ENCODE measurements at places on chromosomes 1 and 21. TPM values are rescaled to one million over a fixed set of nuclear protein-coding genes. Genes with fewer than 3 reads are reported as not detected.

GRCh38 chr1:115129071-115129640, 39.9 kb upstream of the TSPAN2 start:
- DNase-seq, result no peak

DNA sequence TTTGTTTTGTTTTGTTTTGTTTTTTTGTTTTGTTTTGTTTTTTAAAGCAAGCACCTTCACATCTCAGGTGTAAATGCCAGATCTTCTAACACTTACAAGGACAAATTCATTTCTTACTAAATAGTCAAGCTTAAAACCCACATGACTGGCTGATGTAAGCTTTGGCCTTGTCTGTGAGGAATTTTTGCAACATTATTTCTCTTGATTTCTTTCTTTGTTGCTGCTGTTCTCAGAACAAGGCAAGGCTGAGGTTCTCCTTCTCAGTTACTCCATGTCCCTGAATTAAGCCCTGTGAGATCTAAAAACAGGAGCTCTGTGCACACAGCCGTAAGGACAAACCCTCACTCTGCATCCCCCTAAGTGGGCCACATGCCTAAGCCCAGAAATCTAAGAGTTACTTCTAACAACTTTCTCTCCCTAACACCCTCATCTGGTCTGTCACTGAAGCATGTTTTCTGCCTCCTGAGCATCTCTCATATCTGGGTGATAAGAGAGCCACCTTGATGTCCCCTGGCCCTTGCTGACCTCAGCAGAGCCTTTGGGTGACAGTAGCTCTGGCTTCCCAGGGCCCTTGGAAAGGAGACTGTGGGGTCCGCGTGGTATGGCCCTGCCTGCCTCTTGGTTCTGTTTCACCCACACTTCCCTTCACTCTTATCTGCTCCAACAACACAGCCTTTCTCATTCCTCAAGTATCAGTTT, 81.2 kb upstream of the HOOK1 start:
- no peak for DNase-seq

The LEMD1 gene
- 4.3 TPM for total RNA-seq

DNA sequence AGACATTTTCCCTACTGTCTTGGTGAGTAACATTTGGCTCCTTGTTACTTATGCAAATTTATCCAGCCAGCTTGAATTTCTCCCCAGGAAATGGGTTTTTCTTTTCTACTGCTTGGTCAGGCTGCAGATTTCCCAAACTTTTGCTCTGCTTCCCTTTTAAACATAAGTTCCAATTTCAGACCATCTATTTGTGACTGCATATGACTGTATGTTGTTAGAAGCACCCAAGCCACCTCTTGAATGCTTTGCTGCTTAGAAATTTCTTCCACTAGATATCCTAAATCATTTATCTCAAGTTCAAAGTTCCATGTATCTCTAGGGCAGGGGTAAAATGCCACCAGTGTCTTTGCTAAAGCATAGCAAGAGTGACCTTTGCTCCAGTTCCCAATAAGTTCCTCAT, 32.3 kb upstream of the CITED4 start:
- DNase-seq, result no peak

GRCh38 chr1:230797942-230798365, 50.8 kb downstream of the CAPN9 start:
- peak; percentile 26 for DNase-seq

The RNPC3 gene
- 6.4 TPM for total RNA-seq

The SERPINC1 gene
- total RNA-seq, result 0.25 TPM

The DNAJC8 gene
- total RNA-seq, result 78.9 TPM

The LIN28A gene
- total RNA-seq, result not detected

DNA sequence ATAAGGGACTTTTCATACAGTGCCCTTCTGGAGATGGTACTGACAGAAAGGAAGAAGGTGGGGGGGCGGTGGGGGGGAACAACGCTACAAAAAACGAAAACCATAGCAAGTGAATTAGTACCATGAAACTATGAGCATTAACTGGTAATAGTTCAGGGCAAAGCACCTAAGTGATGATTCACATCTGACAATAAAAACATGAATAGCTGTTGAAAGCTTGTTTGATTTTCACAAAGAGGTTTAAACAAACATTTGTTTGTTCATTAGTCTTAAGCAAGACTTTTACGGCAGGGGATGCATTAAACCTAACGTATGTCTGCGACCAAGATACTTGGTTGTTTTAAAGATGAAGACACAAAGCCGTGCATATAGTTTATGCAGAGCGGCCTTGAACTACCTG, 177.5 kb downstream of the LMO4 start:
- no peak for DNase-seq

GRCh38 chr1:236990052-236990445, 14.2 kb downstream of the MT1HL1 start:
- DNase-seq, result no peak

The ADGRL2 gene
- 25.1 TPM for total RNA-seq

The FBXO2 gene
- 3.0 TPM for total RNA-seq

- no peak for DNase-seq
These were observed 133.7 kb upstream of the COL6A1 start for GRCh38 chr21:45847870-45848269.

The LHX8 gene
- total RNA-seq, result not detected

- peak; percentile 28 for DNase-seq
These were observed at the start of gene MAP10 for GRCh38 chr1:232805269-232806185. MAP10 (plus strand) TSS chr1:232805416; CDS start chr1:232805450, 34 bp downstream.

Measured in kidney epithelial cell (primary cell).